ENCODE measurements at places on chromosomes 5 and 9. TPM values are rescaled to one million over a fixed set of nuclear protein-coding genes. Genes with fewer than 3 reads are reported as not detected.

The GABRA6 gene
- not detected for total RNA-seq

The ANKH gene
- total RNA-seq: 30.9 TPM

The PCDHGB3 gene
- 5.4 TPM for total RNA-seq

The SMIM32 gene
- not detected for total RNA-seq

The PCDHGA6 gene
- 6.4 TPM for total RNA-seq

The NUDT2 gene
- total RNA-seq: 18.4 TPM

The SLC36A3 gene
- not detected for total RNA-seq

The OR1Q1 gene
- not detected for total RNA-seq

The DBH gene
- 12.0 TPM for total RNA-seq

The WNT8A gene
- not detected for total RNA-seq

The ALDH1A1 gene
- 126 TPM for total RNA-seq

The SPINK4 gene
- not detected for total RNA-seq

The C9orf153 gene
- total RNA-seq: not detected

The FAM53C gene
- 17.4 TPM for total RNA-seq

The MLANA gene
- total RNA-seq: not detected

The PKN3 gene
- total RNA-seq: 8.3 TPM

The MPDZ gene
- 38.8 TPM for total RNA-seq

The PCYOX1L gene
- 6.4 TPM for total RNA-seq

Data from vagina (tissue), 2 donors.